ENCODE measurements at places on chromosomes 1 and 21. TPM values are rescaled to one million over a fixed set of nuclear protein-coding genes. Genes with fewer than 3 reads are reported as not detected.

- no peak for DNase-seq
Measured at GRCh38 chr1:175067362-175068106, at the start of gene TNN. TNN (plus strand) TSS chr1:175067833; CDS start chr1:175077419, 9,586 bp downstream.

CD160 gene
- not detected for polyA plus RNA-seq

- DNase-seq = peak; percentile 33
Measured at GRCh38 chr1:208450958-208451357, 206.8 kb upstream of the PLXNA2 start.

DNA sequence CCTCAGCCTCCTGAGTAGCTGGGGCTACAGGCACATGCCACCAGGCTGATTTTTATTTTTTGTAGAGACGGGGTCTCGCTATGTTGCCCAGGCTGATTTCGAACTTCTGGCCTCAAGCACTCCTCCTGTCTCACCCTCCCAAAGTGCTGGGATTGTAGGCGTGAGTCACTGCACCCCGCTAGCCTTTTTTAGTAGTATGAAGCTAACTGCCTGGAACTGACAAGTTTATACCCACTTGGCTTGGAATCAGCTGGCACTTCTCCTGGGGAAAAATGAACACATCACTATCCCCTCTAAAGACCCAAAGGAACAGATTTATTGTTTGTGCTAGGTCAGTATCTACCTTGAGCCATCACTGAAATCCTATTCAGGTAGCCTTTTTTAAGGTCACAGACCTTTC, 19.0 kb downstream of the TMEM63A start:
- no peak for DNase-seq

PTGER3 gene
- 1.0 TPM for polyA plus RNA-seq

- no peak for DNase-seq
Measured at GRCh38 chr1:181783208-181783607, 278.3 kb downstream of the ZNF648 start.

DNA sequence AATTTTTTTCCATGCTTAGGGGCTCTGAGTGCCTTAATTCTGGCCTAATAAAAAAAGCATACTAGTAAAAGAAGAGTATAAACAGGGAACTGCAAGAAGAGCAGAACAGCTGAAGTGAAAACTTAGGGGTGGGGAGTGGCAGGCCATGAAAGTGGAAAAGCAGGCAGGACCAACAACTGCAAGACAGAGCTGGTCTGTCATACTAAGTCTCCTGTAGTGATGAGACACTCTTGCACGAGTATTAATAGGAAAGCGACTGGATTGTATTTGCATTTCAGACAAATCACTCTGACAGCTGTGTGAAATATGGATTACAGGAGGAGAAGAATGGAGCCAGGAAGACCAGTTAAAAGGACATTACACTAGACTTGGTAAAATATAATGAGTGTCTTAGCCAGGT, 449.9 kb downstream of the NUF2 start:
- DNase-seq = no peak

GRCh38 chr1:159835356-159835755, 8.7 kb downstream of the SLAMF8 start:
- no peak for DNase-seq

RCAN1 gene
- 79.4 TPM for polyA plus RNA-seq

DNA sequence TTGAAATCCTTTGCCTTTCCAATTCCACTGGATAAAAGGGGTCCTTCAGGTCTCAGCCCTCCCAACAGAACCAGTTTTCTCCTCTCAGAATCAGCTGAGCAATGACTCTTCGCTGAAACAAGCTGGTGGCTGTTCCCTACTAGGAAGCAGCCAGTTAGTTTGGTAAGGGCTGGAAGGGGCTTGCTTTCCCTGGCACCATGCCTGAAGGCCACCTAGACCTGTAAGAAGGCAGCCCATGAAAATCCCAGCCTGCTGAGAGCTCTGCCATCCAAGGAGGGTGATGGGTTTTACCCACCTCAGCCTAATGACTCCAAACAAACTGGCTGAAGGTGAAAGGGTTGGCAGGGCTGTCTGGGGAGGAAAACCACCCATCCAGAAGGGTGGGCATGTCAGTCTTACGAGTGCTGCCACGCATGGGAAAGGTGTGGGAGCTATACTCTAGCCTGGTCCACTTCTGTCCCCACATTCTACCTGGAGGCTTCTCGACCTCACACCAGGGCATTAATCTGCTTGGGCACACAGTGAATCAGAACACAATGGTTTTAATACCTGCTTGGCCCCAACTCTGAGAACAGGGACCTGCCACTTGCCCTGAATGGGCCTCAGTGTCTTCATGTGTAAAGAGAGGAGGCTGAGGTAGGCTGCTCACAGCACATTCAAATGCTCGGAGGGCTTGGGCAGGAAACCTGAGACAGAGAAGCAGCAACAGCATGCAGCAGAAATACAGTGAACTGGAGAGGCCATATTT, 53.0 kb downstream of the CD46 start:
- DNase-seq = no peak

ADAMTS4 gene
- 6.1 TPM for polyA plus RNA-seq

GRCh38 chr1:202282025-202282371, 59.7 kb downstream of the UBE2T start:
- no peak for DNase-seq

GRCh38 chr1:13855554-13855953, 155.6 kb downstream of the PRDM2 start:
- no peak for DNase-seq

DNA sequence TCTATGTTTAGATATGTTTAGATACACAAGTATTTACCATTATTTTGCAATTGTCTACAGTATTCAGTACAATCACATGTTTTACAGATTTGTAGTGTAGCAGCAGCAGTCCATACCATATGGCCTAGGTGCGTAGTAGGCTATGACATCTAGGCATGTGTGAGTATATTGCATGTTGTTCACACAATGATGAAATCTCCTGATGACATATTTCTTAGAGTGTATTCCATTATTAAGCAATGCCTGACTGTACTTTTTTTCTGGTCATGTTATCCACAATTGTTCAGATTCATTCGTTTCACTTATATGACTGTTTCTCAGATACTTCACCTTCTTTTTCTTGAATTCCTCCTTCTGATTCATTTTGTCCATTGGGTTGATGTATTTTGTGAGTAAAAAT, 9.9 kb upstream of the BACE2 start:
- no peak for DNase-seq

DNA sequence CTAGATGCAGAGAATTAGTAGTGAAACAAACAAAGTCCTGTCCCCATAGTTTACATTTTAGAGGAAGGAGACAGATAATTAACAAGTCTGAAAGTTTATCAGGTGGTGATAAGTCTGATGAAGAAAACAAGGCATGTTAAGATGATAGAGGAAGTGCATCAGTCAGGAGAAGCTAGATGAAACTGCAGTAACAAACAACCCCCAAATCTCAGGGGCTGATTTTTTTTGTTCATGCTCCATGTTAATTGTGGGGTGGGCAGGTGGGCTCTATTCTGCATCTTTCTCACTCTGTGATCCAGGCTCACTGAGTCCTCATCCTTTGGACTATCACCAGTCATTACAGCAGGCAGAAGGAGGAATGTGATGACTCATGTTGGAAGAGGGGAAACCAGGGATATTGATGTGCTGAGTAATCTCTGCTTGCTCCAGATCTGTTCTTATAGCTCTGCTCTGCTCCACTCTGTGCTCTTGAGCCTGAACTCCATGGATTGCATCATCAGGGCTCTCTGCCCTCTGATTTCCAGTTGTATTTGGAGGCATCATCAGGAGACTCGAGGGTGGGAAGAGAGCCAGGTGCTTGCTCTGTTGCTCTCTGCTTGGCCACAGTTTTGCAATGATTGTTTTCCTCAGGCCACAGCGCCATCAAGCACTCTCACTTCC, 166.9 kb downstream of the IER5 start:
- peak; percentile 74 for DNase-seq

DNA sequence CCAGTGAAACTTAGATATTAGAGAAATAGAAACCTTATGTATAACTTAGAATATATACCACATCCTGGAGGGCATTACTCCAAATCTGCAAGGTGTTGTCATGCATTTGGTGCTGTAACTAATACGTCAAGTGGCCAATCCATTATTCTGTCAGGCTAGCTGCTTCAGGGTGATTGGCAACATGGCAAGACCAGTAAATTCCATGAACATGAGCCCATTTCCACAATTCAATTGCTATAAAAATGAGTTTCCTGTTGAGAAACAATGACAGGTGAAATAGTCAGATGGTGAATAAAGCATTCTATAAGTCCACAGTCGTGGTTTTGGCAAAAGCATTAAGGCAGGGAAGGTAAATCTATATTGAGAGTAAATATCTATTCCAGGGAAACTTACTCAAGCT, 566.0 kb downstream of the ADGRL2 start:
- no peak for DNase-seq

POFUT2 gene
- 57.7 TPM for polyA plus RNA-seq

- DNase-seq = peak; percentile 28
Measured at GRCh38 chr1:150753416-150753815, 12.2 kb downstream of the CTSS start.

MYOG gene
- polyA plus RNA-seq = not detected

MYBPH gene
- 0.70 TPM for polyA plus RNA-seq

GRCh38 chr1:43059640-43060574, 101.2 kb upstream of the SLC2A1 start:
- DNase-seq = no peak

DNA sequence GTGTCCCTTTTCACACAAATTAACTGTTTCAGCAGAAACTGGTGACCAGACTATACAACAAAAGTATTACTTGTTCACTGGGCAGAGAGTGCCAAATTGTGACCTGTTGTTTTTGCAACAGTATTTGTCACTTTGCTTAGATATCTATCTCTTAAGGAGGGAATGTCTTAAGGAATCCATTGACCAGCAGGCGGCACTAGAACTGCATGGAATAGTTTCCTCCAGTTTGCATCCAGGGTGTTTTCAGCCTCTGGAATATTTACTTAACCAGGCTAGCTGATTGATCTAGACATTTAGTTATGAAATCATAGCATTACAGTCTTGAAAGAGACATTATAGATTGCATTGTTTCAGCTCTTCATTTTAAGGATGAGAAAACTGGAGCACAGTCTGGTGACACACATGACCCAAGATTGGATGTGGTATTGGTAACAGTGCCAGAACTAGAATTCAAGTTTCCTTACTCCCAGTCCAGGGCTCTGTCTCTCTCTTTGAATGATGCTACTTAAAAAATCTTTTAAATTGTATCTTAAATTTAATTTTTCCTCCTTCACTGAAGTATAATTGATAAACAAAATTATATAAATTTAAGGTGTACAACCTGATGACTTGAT, 16.9 kb downstream of the RPTN start:
- DNase-seq = peak; percentile 63

- DNase-seq = peak; percentile 55
Measured at GRCh38 chr1:5915587-5916571, 76.3 kb downstream of the NPHP4 start.

DNA sequence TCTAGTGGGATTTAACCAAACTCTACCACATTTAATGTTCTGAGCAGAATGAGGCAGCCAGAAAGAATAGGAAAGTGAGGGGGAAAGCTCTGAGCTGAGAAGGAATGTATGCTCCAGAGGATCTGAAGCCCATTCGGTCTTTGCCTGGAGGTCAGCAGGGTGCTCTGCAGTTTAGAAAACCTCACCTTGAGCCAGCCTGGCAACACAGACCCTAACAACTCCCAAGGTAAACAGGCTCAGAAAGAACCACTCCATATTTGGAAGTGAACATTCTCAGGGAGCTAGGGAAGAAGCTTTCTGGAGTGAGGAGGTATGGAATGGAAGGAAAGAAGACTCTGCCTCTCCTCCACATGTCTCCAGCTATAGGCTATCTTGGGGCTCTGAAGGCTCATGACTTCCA, 398.8 kb downstream of the SEC16B start:
- no peak for DNase-seq

DNA sequence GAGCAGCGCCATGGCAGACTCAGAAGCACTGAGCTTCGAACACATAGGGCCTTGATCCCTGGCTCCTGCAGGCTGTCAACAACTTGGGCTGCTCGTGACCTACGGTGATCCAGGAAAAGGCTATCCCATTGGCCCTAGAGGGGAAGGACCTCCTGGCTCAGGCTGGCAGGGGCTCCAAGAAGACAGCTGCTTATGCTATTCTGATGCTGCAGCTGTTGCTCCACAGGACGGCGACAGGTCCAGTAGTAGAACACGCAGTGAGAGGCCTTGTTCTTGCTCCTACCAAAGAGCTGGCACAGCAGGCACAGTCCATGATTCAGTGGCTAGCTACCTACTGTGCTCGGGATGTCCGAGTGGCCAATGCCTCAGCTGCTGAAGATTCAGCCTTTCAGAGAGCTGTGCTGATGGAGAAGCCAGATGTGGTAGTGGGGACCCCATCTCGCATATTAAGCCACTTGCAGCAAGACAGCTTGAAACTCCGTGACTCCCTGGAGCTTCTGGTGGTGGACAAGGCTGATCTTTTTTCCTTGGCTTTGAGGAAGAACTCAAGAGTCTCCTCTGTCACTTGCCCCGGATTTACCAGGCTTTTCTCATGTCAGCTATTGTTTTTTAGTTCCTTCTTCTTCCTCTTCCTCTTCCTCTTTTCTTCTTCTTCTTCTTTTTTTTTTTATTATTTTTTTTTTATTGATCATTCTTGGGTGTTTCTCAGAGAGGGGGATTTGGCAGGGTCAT, 18.9 kb downstream of the ITLN2 start:
- no peak for DNase-seq

LRRC53 gene
- not detected for polyA plus RNA-seq

KRTAP21-2 gene
- polyA plus RNA-seq = not detected

GRCh38 chr1:244955661-244956060, 91.3 kb upstream of the HNRNPU start:
- no peak for DNase-seq

- DNase-seq = no peak
Measured at GRCh38 chr1:69534829-69535228, 32.9 kb upstream of the LRRC7 start.

Measured in hepatocyte (in vitro differentiated cells).